GM19239 (cell line): ENCODE measurements at places on chromosomes 6 and 20.

- DNase-seq = no peak
Observed at GRCh38 chr6:80170433-80170832, 64.0 kb downstream of the BCKDHB start.

DNA sequence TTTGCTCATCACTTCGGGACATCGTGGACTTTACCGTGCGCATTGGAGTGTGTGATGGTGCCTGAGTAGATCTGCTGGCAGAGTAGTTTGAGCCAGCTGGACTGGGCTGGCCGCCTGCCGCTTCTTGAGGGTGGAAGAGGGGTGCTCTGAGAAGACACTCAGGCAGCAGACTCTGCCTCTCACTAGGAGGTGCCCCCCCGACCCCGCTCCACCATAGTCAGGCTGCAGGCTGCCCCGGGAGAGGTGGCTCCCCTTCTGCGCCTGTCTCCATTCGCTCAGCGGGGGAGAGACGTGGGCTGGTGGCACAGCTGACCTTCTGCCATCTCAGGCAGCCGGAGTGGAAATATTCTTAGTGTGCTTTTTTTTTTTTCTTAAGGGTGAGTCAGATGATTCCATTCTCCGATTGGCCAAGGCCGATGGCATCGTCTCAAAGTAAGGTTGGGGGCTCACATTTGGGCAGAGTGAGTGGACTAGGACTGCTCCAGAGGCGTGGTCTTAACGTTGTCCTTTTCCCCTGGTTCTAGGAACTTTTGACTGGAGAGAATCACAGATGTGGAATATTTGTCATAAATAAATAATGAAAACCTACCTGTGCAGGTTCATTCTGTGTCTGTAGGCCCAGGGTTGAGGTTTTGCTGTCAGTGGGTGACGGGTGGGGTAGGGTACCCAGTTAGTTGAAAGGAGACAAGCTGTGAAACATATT is 1.2 kb downstream of the RPS21 start:
- DNase-seq = no peak

DNA sequence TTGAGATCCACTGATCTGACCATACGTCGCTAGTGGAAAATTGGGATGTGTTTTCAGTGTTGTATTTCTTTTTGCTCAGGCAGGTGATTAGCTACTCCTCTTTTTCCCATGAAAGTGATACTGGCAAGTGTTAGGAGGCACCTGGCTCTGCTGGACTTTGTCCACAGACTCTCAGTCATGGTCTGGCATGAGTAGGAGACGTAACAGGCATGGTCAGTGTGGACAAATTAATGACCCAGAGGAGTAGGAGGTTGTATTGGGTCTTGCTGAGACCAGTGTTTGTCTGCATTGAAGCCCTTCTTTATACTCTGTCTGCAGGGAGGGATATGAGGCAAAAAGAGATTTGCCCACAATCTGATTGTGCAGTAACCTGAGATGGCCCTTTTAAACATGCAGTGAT is 178.7 kb downstream of the DTNBP1 start:
- DNase-seq = no peak

DNA sequence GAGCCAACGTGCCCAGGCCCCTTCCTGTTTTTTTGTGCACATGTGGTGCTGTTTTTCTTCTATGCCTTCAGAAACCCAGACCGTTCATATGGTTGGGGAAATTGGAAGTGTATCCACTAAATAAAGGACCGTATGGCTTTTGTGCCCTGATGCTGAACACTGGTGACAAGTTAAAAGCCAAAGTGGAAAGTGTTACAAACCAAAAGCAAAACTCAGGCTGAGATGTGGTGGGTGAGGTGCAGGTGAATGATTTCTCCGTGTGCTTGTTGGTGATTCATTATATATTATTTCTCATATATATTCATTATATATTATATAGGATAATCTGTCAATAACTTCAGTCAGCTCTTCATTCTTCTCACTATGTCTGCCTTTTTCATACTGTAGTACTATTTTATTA is 148.6 kb downstream of the SOBP start:
- DNase-seq = no peak

DNA sequence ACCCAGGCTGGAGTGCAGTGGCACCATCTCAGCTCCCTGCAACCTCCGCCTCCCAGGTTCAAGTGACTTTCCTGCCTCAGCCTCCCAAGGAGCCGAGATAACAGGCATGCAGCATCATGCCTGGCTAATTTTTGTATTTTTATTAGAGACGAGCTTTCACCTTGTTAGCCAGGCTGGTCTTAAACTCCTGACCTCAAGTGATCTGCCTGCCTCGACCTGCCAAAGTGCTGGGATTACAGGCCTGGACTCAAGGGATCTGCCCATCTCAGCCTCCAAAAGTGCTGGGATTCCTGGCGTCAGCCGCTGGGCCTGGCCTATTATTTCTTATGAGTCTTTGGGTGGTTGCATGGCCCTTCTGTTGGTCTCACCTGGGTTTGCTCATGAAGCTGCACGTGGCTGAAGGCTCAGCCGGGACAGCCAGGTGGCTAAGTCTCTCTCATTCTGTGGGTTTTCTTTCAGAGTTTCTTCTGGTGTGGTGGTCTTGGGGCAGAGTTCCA is 45.6 kb upstream of the NCOA3 start:
- no peak for DNase-seq

DNA sequence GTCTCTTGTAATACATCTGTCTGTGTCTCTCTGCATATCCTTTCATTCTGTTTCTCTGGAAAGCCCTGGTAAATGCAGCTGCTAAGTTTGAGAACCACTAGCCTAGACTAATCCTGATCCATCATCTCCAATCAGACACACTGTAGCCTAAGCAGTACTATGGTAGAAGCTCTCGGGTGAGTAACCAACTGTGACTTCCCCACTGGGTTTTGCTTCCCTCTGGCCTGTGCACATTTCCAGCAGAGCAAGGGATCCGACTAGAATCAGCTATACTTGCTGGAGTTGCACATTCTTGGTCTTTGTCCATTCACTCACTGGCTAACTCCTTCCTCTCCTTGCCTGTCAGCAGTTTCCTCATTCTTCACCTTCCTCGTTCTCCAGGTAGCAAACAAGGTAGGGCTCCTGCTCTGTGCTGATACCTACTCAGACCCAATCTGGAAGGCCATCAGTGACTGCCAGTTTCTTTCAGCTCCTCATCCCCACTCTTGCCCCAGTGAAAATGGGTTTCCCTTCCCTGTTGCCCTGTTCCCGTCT is 184.2 kb downstream of the PLCB4 start:
- no peak for DNase-seq

DNA sequence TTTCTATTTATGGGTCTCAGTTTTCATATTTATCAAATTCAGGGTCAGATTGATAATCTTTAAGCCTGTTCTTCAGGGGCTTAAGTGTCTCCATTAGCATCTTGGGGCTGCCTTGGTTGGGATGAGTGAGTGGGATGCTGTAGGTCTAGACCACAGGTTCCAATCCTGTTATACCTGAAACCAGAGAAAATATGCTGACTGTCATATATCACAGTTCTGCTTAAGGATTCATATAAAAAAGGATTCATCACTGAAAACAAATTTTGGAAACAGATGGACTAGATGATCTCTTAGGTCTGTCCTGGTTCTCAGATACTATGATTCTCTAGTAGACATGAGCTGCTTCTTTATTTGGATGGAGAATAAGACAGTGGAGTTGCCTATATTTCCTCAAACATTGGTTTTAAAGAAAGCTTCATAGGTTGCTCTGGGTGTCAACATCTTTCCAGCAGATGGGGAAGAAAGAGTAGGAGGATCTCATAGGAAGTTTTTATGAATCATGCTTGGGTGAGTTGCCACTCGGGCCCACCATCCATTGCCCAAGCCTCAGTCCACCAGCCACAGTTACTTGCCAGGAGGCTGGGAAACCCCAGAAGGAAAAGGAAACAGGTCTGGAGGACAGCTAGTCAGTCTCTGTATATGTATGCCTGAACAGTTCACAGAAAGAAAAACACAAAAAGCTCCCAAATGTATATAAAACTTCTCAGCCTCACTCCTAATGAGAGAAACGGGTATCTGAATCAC is 42.9 kb upstream of the MAP7 start:
- no peak for DNase-seq

DNA sequence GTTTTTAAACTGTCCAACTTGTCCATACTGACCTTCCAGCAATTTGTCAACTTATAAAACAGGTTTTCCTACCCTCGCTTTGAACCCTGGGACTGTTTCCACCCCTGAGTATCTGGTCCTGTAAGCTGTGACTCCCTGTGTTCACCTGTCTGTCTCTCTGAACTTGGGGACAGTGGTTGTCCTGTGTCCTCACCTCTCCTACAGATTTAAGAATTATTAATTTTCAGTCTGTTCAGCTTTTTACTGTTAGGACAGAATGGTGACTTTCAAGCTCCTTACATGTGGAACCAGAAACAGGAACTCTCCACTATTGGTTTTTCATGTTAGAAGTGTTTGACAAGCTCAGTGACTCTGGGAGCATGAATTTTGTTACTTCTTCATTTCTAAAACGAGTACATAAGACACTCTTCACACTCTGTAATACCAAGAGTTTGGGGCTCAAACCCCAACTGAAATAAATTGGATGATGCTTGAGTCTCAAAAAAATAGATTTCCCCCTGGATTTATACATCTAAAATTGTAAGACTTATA is 713.9 kb downstream of the COL12A1 start:
- DNase-seq = no peak

GRCh38 chr6:18712595-18712994 is 325.4 kb downstream of the RNF144B start:
- DNase-seq = no peak

DNA sequence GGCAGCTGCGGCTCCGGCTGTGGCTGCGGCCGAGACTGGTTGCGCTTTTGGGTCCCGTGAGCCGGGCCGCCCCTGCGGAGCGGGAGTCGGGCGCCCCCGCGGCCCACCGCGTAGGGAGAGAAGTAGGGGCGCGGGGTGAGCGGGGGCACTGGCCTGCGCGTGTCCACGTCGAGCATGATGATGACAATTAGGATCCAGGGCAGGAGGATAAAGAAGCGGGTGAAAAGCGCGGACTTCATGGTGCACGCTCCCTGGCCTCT is 739 bp downstream of the B3GAT2 start:
- no peak for DNase-seq

DNA sequence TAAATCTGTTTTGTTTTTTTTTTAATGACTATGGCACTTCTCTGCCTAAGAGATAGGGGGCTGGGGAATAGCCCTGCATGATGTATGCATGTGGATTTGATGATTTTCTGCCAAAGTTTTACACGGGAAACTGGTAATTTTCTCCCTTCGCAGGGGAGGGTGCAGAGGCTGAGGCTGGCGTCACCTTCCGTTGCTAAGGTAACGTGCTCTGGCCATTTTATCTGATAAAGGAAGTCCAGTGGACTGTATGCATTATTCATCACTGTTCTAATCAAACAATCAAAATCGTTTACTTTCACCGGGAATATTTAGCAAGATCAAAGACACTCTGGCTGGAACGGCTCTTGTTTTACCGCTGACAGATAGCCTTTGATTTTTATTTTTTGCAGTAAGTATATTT is 789 bp downstream of the PHACTR1 start:
- DNase-seq = no peak

GRCh38 chr20:752291-752690 is 16.0 kb downstream of the SLC52A3 start:
- DNase-seq = no peak

- DNase-seq = no peak
Observed at GRCh38 chr6:75196081-75196687, 9.7 kb downstream of the COL12A1 start.

- DNase-seq = no peak
Observed at GRCh38 chr20:8995761-8996160, 73.1 kb upstream of the PLCB4 start.

- no peak for DNase-seq
Observed at GRCh38 chr6:115717472-115717871, 343.2 kb downstream of the FRK start.

DNA sequence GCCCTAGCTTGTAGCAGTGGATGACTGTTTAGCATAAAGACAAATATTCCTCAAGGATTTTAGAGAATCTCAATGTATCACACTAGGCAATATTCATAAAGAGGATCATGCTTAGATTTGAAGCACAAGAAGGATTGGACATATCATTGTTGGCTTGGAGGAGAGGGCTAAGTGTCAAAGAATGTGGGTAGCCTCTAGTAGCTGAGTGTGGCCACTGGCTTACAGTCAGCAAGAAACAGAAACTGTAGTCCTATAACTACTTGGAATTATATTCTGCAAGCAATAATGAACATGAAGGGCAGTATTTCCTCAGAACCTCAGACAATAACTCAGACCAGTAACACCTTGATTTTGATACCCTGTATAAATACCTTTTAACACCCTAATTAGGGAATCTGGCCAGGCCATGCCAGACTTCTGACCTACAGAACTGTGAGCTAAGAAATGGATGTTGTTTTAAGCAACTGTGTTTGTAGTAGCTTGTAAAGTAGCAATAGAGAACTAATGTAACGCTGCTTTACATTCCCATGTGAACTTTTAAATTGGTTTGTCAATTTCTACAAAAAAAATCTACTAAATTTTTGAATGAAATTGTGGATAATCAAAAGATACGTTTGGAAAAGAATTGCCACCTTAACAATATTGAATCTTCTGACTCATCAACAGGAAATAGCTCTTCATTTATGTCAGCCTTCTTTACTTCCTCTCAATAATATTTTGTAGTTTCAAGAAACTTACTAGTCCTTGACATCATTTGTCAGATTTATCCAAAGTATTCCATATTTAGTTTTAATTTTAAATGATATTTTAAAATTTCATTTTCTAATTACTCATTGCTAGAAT is 65.2 kb upstream of the RSPO3 start:
- DNase-seq = no peak

GRCh38 chr6:80249897-80250296 is 143.4 kb downstream of the BCKDHB start:
- DNase-seq = no peak

- no peak for DNase-seq
Observed at GRCh38 chr6:40755749-40756452, 168.7 kb upstream of the LRFN2 start.

DNA sequence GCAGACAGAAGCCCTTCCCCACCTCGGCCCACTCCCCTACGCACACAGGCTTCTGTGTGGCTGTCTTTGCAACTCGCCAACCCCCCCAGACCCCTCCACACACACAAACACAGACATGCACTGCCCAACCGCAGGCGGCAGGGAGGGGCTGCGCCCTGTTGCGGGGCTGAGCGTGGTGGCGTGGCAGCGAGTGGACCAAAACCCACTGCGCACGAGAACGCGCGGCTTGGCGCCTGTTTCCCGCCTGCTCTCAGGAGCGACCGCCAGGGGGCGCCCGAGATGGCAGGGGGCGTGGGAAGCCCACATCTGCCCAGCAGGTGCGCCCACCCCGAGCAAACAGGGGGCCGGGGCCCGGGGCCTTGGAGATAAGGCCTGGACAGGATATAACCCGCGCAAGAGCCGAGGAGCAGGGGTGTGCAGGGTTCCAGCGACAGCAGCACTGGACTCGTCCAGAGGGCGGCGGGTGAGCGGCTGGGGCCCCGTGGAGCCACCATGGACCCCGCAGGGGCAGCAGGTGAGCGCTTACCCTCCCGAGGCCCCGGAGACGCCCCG is at the start of gene RBPJL:
Gene RBPJL (plus strand): TSS at position 410 of the 552 bp plus-strand sequence. CDS start 83 bp downstream, at position 493.
- DNase-seq = peak; percentile 61

DNA sequence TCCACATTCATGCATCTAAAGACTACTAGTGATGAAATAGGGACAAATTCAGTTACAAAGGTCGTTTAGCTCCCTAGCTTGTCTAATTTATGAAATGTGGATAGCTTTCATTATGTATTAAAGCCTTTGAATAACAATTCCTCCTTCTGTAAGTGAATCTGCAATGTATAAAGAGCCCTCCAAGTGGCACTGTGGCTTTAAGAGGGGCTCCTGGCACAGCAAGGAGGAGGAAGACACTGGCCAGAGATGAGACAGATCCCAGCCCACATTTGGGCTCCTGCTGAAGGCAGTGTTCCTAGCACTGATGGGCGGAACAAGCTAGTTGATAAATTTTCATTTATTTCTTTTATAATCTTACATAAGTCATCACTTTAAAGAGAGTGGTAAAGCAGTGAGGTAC is 17.6 kb upstream of the FUCA2 start:
- DNase-seq = no peak

GRCh38 chr6:89035252-89036101 is 45.1 kb upstream of the PNRC1 start:
- no peak for DNase-seq
